Heart left ventricle (tissue), 16 donors: ENCODE measurements at places on chromosomes 12 and 14. TPM values are rescaled to one million over a fixed set of nuclear protein-coding genes. Genes with fewer than 3 reads are reported as not detected.

Gene TEX52
- total RNA-seq = not detected

Gene SPTB
- total RNA-seq = 195 TPM

DNA sequence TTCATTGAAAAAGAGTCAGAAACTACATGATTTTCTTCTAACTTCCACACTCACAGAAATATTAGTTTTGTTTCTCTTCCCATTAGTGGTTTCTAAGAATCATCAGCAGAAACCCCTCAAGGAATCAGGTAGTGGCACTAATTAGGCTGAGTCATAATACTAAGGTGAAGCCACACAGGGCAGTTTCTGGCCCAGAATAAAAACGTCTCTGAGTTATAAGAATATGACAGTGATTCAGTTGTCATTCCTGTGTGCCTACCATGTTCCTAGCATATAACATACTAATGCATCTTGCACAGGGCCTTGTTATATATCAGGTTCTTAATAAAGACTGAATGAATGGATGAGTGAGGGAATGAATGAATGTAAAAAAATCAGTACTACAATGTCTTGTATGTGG lies 206.0 kb upstream of the PLEKHG7 start:
- no peak overlapping the region for H3K4me3 ChIP-seq
- no peak for DNase-seq
- no peaks in the 10 kb centered on the region for H3K27me3 ChIP-seq
- no peaks in the 10 kb centered on the region for H3K36me3 ChIP-seq

DNA sequence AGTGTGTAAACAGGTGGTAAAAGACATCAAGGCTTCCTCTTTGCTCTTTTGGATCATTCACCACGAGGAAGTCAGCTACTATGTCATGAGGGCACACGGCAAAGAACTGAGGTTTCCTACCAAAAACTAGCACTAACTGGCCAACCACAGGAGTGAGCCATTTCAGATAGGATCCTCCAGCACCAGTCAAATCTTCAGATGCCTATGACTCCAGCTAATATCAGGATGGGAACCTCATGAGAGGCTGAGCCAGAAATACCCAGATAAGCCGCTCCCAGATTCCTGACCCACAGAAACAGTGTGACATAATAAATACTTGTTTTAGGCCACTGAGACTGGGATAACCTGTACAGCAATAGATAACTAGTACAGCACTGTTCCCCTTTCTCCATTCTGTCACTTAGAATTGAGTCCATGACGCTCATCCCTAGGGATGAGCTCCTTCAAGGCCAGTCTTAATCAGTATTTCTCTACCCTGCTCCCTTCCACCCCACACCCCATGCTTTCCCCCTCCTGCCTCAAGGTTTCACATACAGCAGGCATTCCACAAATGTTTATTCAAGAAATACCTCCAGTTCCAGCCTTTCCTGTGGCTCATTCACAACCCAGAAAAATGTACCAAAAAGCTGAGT lies 68.4 kb downstream of the PPM1H start:
- H3K4me1 ChIP-seq = peaks cover 17% of the 10 kb centered on the region
- H3K27me3 ChIP-seq = no peaks in the 10 kb centered on the region
- H3K4me3 ChIP-seq = no peak overlapping the region
- H3K36me3 ChIP-seq = no peaks in the 10 kb centered on the region

- H3K4me1 ChIP-seq = peaks cover 9% of the 10 kb centered on the region
- no peak overlapping the region for H3K4me3 ChIP-seq
- H3K27me3 ChIP-seq = no peaks in the 10 kb centered on the region
- no peak overlapping the region for H3K27ac ChIP-seq
These were observed 238.7 kb downstream of the AKAP6 start for GRCh38 chr14:32567543-32568384.

- H3K27me3 ChIP-seq = no peaks in the 10 kb centered on the region
- no peaks in the 10 kb centered on the region for H3K4me1 ChIP-seq
- H3K27ac ChIP-seq = no peak overlapping the region
- DNase-seq = no peak
- no peak overlapping the region for H3K4me3 ChIP-seq
These were observed 133.1 kb upstream of the CNOT2 start for GRCh38 chr12:70110085-70110484.

DNA sequence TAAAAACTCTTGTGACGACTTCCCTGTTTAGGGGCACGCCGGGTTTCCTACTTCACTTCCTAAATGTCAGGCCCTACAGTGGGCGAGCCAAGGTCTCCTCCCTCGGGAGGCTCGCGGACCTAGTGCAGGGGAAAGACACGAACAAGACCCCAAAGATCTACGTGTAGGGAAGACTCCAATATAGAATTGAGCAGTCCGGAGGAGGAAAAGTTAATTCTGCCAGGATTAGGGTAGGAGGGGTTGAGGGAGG lies 564 bp downstream of the ATXN3 start:
- H3K27ac ChIP-seq = peak overlapping the region; percentile 100
- peak overlapping the region; percentile 90 for H3K4me3 ChIP-seq
- DNase-seq = peak; percentile 65
- peaks cover 36% of the 10 kb centered on the region for H3K4me1 ChIP-seq

GRCh38 chr14:90454041-90455000 lies 57.5 kb downstream of the CALM1 start:
- H3K27me3 ChIP-seq = no peaks in the 10 kb centered on the region
- peak overlapping the region; percentile 56 for H3K27ac ChIP-seq
- H3K4me3 ChIP-seq = no peak overlapping the region
- H3K4me1 ChIP-seq = peaks cover 38% of the 10 kb centered on the region

DNA sequence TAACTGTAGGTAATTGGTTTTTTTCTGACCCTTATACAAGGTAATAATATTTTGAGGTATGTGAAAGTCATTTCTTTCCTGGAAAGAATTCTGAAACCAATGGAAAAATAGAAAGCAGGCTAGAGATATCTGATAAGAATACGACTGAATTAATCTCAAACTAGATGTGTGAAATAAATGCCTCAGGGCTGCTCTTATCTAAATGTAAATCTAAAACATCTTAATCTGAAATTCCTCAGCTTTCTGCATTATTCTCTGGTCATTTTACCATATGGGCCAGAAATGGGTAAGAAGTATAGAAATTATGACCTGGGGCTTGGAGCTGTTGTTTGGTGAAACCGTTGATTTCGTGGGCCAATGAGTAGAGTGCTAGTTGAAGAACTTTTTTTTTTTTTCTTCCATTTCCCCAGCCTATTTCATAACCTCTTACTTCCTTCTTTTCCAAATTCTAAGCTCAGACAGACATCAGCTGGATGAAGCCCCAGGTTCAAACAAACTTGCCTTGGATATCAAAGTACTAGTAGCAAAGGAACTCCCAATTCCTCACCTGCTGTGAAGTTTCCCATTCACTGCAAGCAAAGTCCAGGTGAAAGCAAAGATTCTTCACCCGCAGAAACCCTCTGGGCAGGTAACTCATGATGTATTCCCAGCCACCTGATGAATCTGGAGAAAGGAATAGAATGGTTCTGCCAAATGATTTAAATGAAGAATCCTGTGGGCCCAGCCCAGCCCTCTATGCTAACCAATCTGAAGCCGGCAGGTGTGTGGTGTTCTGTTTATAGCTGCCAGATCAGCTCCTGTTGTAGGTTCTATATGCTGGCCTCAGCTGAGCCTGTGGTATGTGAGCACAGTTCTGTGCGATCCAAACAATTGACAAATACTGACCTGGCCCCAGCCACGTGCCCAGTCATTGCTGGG lies 9.7 kb upstream of the FOS start:
- no peak for DNase-seq
- H3K36me3 ChIP-seq = no peaks in the 10 kb centered on the region
- no peaks in the 10 kb centered on the region for H3K27me3 ChIP-seq
- no peak overlapping the region for H3K4me3 ChIP-seq

- H3K27ac ChIP-seq = no peak overlapping the region
- H3K4me3 ChIP-seq = no peak overlapping the region
- H3K27me3 ChIP-seq = no peaks in the 10 kb centered on the region
- no peak for DNase-seq
These were observed 15.6 kb downstream of the PLBD2 start for GRCh38 chr12:113373969-113374368.

DNA sequence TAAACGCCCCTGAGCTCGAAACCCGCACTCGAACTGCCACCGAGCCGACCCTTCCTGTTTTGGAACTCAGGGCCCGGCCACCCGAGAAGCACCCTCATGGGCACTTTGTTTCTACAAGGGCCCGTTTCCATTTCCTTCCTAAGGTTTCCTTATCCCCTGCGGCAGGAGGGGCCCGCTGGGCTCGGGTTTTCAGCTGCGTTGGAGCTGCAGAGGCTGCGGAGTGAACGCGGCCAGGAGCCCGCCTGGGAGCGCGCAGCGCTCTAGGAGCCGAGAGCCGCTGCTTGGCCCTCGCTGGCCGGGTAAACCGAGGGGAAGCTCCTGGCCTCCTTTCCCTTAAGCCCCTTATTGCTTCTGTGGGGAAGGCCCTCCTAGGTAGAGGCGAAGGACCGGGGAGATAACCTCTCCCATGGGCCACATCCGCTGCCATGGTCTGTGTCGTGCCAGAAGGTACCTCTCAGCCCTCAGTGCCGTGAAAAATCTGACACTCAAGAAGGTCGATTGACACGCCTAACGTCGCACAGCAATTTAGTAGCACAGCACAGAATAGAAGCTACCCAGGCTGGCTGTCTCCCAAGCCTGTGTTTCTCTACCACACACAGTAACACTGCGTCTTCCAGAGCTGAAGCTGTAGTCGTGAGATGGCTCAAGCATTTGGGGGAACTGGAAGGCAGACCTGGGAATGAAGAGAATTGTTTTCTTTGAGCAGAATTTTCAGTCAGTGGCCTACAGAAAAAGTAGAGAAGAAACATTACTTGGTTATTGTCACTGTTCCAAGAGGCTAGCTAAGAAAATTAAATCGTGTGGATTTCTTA lies 12.9 kb upstream of the CALM1 start:
- peaks cover 15% of the 10 kb centered on the region for H3K4me1 ChIP-seq
- H3K4me3 ChIP-seq = peak overlapping the region; percentile 68
- H3K27ac ChIP-seq = peak overlapping the region; percentile 98
- peak; percentile 69 for DNase-seq
- no peaks in the 10 kb centered on the region for H3K36me3 ChIP-seq

DNA sequence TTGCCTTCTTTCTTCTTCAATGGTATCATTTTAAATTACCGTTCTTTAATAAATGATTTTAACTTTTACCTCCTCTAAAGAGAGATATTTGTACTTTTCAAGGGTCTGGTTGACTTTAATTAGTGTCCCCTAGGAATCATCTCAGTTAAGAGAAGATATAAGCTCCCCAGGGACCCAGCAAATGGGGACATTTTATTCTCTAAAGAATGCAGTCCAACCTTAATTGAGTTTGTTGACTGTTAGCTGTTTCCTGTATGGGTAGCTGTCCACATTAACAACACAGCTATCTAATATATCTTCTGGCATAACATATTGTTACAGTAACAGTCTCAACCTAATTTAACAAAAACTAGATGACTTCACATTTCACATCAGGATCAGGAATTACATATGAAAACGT lies 241.6 kb upstream of the NPAS3 start:
- peaks cover 18% of the 10 kb centered on the region for H3K4me1 ChIP-seq
- DNase-seq = no peak
- no peak overlapping the region for H3K4me3 ChIP-seq
- no peaks in the 10 kb centered on the region for H3K36me3 ChIP-seq
- H3K27ac ChIP-seq = no peak overlapping the region

DNA sequence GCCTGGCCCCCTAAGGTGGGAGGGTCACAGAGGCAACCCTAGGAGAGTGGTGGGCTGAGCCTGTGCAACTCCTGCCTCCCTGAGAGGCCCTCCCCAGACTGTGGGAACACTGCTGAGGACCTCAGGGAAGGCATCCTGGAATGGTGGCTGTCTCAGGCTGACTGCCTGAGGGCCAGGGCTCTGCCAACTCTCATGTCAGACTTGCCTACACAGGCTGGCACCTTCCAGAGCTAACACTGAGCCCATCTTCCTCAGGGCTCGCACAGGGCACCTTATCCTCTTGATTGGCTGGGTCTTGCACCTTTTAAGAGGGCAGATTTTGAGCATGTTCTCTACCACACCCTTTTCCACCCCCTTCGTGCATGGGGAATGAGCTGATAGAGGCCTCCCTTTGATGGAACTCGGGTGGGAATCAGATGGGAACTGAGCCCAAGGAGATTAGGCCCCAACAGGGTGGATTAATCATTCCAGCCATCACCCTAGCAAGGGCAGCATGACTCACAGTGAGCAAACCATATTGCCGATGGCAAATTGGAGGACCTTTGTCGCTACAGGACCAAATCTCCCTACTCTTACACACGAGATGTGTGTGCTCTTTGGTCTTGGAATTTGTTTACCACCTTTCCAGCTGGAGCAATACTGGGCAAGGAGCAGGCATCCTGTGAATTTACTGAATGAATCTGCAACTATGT lies 702.8 kb downstream of the VRK1 start:
- no peak overlapping the region for H3K27ac ChIP-seq
- H3K36me3 ChIP-seq = no peaks in the 10 kb centered on the region
- H3K4me1 ChIP-seq = no peaks in the 10 kb centered on the region
- no peak overlapping the region for H3K4me3 ChIP-seq
- DNase-seq = no peak
- no peaks in the 10 kb centered on the region for H3K27me3 ChIP-seq

GRCh38 chr14:93099196-93099595 lies 16.5 kb downstream of the ITPK1 start:
- no peaks in the 10 kb centered on the region for H3K36me3 ChIP-seq
- H3K4me3 ChIP-seq = no peak overlapping the region
- DNase-seq = no peak

GRCh38 chr12:98821866-98822265 lies 176.8 kb downstream of the APAF1 start:
- no peak overlapping the region for H3K4me3 ChIP-seq
- H3K4me1 ChIP-seq = no peaks in the 10 kb centered on the region
- no peaks in the 10 kb centered on the region for H3K27me3 ChIP-seq
- H3K27ac ChIP-seq = no peak overlapping the region
- no peaks in the 10 kb centered on the region for H3K36me3 ChIP-seq
